Lung (tissue), 17 donors: ENCODE measurements at places on chromosomes 1 and 21. TPM values are rescaled to one million over a fixed set of nuclear protein-coding genes. Genes with fewer than 3 reads are reported as not detected.

Gene IFNAR1
- 54.8 TPM for polyA plus RNA-seq

Gene KRTAP12-2
- not detected for polyA plus RNA-seq

Gene TEKT2
- 11.6 TPM for polyA plus RNA-seq

Gene AUNIP
- 0.26 TPM for polyA plus RNA-seq

Gene KIF17
- polyA plus RNA-seq, result 5.5 TPM

Gene PRR9
- not detected for polyA plus RNA-seq

Gene FAM163A
- not detected for polyA plus RNA-seq

Gene SERPINC1
- polyA plus RNA-seq, result 0.17 TPM

Gene CD53
- polyA plus RNA-seq, result 41.2 TPM

Gene SYT6
- not detected for polyA plus RNA-seq

Gene PPFIA4
- polyA plus RNA-seq, result 0.30 TPM

Gene OLFML3
- polyA plus RNA-seq, result 9.7 TPM

- DNase-seq, result peak; percentile 49
Measured at GRCh38 chr21:46099476-46099875, 1.6 kb downstream of the COL6A2 start.

- no peak for DNase-seq
Measured at GRCh38 chr1:230230948-230231773, 164.1 kb downstream of the GALNT2 start.

DNA sequence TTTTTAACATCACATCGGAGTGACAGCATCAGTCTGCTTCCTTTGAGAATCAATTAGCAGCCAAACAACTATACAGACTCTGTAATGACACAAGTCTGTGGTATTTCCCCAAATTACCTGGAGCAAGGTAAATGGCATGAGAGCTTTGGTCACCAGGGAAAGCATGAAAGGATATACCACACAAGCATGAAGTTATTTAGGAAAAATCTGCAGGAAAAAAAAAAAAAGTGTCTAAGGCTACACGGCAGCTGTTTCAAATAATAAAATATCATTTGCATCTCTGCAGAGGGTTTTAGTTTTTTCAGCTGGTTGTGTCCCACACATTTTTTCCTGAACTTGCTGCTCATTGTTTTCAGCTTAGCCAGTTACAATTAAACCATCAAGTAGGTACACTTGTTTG is 234.7 kb downstream of the TTLL7 start:
- DNase-seq, result no peak

- DNase-seq, result no peak
Measured at GRCh38 chr1:245871915-245872314, 635.2 kb downstream of the SMYD3 start.

DNA sequence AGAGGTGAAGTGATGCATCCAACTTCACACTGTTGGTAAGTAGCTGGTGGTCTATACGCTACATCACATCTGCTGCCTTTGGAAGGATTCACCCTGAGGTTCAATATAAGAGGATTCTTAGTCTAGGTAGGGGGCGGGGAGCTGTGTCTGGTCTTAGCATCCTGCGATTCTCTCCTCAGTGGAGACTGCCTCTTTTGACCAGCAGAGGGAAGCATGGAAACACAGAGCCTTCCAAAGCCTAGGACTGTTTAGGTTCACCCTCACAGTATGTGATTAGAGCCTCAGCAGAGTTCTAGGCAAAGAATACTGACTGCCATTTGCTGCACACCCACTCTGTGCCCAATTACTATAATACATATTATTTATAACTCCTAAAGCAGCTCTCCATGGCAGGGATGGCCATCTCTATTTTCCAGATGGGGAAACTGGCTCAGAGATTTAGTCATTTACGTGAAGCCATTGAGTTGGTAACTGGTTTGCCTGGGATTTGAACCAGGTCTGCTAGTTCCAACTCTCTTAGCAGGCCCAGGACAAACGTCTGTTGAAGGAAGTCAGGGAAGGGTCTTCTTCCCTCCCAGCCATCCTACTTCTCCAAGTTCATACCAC is 28.9 kb upstream of the EFCAB14 start:
- peak; percentile 48 for DNase-seq

DNA sequence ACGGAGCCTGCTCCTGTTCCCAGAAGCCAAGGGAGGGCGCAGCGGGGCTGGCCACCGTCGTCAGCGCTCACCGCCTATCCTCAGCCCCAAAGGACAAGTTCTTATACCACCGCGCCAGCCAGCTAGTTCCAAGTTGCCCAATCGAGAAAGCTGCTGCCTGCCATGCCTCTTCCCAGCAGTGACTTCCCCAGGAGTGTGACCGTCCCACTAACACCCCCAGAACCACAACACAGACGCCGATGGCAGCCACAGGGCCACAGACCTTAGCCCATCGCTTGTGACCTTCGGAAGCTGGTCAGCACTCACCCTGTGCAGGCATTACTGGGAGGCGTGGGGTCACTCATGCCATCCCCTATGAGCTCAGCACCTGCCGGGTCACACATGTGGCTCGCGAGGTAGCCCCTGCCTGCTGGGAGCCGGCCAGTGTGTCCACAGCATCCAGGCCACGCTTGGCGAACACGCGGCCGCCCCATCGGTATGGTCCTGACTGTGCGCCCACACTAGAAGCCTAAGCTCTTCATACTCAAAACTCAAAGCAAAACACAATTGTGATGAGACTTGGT is 20.1 kb downstream of the NADK start:
- DNase-seq, result no peak

DNA sequence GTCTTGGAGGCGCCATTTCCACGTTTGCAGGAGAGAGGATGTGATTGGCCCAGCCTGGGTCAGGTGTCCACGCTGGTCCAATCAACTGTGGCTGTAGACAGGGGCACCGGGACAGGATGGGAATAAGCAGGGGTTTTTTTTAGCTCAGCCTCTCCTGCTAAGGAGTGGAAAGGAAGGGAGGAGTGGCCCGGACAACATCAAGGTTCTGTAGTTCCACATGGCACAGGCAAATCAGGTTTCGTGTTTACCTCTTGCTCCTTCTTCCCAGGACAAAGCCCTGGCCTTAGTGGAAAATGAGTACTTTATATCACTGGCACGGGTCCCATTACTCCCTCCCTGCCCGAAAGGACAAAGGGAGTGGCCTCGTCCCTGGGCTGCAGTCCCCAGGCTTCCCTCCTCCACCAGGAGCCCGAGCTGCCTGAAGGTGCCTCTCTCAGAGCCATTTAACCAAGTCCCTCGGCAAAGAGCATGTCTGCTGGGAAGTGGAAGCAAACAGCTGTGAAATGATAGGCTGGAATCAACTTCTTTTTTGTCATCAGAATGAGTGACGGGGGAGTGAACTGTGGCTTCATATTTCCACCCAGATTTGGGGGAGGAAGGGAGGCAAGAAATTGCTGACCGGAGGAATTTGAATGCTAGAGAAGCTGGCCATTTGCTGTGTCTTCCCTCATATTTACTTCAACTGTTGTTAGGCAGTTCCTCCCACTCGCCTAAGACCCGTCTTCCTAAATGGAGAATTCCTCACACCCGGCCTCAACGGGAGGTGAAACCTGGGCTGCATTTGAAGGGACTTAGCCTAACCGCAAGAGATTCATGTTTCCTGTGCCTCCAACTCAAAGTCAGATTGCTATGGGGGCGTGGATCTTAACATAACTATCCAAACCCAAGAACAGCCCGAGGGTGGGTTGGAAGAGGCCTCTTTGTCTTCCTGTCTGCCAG is 84.9 kb upstream of the SLC44A3 start:
- peak; percentile 73 for DNase-seq

GRCh38 chr1:95058974-95059373 is 13.8 kb downstream of the ALG14 start:
- no peak for DNase-seq

GRCh38 chr1:147772570-147772969 is 12.2 kb upstream of the GJA5 start:
- no peak for DNase-seq

- DNase-seq, result no peak
Measured at GRCh38 chr1:106747791-106748190, 308.7 kb upstream of the PRMT6 start.

DNA sequence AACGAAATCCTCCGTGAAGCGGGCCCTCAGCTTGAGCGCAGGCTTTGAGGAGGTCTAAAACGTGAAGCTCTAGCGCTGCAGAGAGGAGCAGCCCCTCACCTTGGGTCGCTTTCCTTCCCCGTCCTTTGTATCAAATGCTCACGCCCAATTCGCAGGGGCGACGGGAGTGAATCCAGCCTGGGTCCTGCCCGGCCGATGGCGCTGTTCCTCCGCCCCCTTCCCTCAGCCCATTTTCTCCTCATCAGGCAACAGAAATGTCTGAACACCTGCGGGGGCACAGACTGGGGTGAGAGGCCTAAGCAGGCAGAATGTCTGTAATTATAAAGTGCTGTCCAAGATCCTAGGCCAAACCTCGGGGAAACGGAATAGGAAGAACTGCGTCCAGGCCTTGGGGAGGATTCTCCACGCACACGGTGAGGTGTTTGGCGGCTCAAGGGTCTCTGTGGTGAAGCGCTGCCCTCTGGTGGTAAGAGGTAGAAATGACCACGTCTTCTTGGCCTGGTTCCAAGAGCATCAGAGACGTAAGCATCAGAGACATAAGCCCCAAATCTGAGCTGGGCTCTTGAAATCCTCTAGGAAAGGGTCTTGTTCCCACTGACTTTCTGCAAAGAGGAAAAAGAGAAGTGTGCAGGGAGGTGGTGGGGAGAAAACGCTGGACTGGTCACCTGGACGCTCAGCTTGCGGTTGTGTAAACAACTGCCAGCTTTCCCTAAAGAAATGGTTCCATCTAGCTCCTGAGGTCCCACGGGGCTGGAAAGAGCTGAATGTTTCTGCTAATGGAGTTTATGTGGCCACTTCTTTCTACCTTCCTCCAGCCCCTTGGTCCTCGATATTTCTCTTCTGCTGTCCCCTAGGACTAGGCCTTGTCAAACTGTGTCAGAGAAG is 92.1 kb upstream of the CD53 start:
- DNase-seq, result peak; percentile 79

DNA sequence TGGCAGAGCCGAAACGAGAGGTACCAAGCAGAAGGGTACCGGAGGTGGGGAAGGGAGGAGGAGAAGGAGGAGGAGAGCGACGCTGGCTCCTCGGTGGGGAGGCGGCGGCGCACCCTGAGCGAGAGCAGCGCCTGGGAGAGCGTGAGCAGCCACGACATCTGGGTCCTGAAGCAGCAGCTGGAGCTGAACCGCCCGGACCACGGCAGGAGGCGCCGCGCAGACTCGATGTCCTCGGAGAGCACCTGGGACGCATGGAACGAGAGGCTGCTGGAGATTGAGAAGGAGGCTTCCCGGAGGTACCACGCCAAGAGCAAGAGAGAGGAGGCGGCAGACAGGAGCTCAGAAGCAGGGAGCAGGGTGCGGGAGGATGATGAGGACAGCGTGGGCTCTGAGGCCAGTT is 32.4 kb downstream of the STYXL2 start:
- no peak for DNase-seq

GRCh38 chr1:90402893-90403849 is 313.9 kb downstream of the BARHL2 start:
- peak; percentile 23 for DNase-seq

GRCh38 chr1:41366455-41367287 is 5.4 kb downstream of the FOXO6 start:
- no peak for DNase-seq

- DNase-seq, result no peak
Measured at GRCh38 chr1:39331647-39332046, 127.2 kb downstream of the MACF1 start.

GRCh38 chr1:231385416-231385748 is 36.7 kb downstream of the EGLN1 start:
- DNase-seq, result no peak

DNA sequence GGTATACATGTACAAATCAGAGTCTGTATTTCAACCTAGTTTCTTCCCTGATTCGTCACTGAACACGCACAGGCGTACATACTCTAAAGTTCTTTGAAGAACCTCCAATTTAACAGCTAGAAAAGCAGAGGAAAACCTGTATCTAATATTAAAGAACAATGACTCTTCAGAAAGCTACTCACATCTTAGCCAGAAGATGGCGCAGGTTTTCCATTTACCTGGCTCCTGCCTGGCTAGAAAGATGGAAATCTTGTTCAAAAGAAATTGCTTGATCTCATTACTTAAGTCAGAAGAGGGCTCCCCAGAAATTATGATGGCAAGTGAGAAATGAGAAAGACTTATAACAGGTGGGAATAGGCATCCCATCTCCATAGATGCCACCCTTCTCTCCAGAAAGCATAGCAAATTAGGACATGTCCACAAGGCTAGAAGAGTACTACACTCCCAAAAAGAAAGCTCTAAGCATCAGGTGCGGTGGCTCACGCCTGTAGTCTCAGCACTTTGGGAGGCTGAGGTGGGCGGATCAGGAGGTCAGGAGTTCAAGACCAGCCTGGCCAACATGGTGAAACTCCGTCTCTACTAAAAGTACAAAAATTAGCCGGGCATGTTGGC is 19.0 kb upstream of the L1TD1 start:
- DNase-seq, result peak; percentile 79

- no peak for DNase-seq
Measured at GRCh38 chr1:67322442-67322841, 14.8 kb downstream of the IL12RB2 start.

DNA sequence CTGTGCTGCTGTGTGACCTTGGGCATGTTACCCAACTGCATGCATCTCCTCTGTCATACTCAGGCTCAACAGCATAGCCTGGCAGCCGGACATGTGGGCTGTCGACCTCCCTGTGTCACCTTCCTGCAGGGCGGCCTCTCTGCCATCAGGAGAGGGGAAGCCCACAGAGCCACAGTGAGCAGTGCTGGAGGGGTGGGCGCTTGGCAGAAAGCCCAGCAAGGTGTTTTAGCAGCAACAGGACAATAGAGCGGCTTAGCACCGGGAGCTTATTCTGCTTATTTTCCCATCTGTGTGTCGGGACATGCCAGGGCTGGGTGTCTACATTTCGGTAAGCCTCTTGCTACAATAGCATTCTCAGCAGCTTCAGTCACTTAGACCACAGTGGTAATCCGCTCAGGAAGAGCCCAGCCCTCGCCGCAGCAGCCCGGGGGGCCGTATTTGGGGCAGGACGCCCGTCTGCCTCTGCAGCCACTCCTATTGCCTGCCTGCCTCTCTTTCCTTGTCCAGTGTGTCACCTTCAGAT is 22.8 kb upstream of the CDK18 start:
- DNase-seq, result no peak

- no peak for DNase-seq
Measured at GRCh38 chr1:118488787-118489186, 303.8 kb upstream of the SPAG17 start.

DNA sequence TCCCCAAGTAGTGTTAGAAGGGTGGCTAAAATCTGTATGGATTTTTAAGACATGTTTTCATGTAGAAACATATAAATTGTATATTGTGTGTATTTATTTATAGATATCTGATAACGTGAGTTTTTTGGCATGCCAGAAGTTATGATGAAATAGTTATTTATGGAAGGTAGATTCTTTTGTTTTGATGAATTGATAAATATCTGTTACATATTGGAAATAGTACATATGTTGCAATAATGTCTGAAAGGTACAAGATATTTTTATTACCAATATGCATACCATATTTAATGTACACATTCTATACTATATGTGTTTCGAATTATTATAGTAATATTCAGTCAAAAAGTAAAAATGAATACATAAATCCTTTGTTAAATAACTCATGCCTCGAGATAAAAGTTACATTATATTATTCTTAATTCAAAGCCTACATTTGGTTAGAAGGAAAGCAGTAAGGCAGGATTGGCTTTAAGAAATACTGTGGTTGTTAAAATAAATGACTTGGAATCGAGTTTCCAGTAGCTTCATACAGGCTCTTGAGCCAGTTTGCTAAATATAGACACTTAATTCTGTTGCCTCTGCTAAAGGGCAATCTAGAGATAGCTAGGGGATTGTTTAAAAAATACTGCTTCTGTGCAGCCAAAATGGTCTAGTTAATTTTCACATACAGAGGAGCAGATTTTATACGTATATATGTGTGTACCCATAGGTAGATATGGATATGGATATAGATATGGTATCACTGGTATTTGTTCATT is 1175.1 kb upstream of the B3GALT2 start:
- DNase-seq, result no peak

- DNase-seq, result no peak
Measured at GRCh38 chr1:116933606-116934515, 24.1 kb downstream of the PTGFRN start.
